NCI-H446 (cell line): ENCODE measurements at places on chromosomes 4 and X.

DNA sequence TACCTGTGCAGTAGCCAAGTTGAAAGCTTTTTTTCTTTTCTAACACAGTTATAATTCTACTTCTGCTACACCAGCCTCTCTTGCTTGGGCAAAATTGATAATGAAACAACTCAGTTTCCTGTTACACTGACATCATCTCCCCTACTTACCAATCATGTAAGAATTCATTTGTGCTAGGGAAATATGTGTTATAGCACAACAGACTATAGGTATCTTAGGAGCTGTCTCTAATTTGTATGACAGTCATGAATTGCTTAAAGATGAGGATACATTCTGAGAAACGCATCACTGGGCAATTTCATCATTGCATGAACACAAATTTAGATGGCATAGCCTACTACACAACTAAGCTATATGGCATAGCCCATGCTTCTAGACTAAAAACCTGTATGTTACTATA is 246.3 kb upstream of the ANKRD50 start:
- DNase-seq, result no peak

DNA sequence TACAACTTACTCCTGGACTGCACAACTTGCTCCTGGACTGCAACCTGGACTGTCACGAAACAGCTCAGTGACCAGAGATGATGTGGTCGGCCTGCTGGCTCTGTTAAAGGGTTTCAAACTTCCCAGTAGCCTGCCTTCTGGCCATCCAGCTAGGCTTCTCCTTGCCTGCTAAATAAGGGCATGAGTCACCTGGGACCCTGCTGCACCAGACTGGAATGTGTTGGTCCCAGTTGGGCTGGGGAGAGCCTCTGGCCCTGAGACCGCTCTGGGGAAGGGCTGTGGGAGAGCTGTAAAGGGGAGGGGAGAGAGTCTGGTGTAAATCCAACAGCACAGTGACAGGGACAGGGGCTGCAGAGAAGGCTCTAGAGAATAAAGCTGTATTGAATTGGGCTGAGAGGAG is 165.8 kb downstream of the VSIG4 start:
- DNase-seq, result no peak

GRCh38 chr4:128009428-128009827 is 44.2 kb downstream of the ABHD18 start:
- DNase-seq, result no peak

GRCh38 chr4:129336457-129337227 is 240.7 kb downstream of the C4orf33 start:
- no peak for DNase-seq

DNA sequence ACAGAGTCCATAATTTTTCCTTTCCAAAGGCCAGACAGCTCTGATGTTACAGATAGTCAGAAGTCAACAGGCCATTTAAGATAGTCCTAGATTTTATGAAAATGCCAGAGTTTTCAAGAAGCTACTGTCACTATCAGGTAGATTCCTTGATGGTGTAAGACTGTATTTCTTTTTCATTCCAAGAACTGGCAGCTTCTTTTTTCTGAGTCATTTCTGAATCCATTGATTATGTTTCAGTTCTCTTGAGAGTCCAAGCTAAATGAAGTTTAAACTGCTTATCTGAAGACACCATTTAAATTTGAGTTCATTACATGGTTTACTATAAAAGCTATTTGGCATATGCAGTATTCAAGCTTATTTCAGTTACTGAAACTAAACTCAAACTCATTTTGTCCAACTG is 44.6 kb downstream of the RASSF6 start:
- DNase-seq, result no peak

DNA sequence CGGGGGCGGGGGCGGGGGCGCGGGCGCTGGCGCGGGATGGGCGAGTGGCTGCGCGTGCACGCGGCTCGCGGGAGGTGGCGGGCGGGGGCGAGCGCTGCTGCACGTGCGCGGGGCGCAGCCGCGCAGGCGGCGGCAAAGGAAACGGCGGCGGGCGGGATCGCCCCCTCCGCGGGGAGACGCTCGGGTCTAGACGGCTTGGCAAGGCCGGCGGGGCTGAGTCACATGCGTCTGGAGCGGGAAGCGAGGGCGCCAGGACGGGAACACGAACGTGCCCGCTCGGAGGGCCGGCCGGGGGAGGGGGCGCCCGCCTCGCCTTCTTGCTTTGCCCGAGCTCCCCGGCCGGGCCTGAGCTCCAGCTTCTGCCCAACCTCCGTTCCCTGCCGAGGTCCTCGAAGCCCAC is 4.3 kb upstream of the HAUS7 start:
- DNase-seq, result no peak

DNA sequence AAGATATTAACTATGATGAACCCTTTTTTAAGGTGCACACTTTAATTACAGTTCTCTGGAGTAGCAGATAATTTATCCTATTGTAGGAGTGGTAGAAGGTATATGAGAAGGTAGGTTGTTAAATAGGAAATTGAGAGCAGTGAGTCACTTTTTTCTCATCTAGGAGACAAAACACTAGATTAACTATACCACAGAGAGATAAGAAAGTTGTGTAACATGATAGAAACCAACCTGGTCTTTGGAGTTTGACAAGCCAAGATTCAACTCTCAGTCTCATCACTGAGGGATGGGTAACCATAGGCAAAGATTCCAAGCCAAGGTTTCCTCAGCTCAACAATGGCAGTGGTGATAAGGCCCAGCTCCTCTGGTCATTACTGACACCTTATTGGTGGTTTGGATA is 104.0 kb downstream of the MAD2L1 start:
- DNase-seq, result no peak

- no peak for DNase-seq
These were observed 63.2 kb downstream of the MID1 start for GRCh38 chrX:10557166-10557565.

GRCh38 chr4:119103263-119103662 is 32.4 kb upstream of the MYOZ2 start:
- no peak for DNase-seq

GRCh38 chr4:18512718-18513117 is 491.2 kb upstream of the LCORL start:
- no peak for DNase-seq

DNA sequence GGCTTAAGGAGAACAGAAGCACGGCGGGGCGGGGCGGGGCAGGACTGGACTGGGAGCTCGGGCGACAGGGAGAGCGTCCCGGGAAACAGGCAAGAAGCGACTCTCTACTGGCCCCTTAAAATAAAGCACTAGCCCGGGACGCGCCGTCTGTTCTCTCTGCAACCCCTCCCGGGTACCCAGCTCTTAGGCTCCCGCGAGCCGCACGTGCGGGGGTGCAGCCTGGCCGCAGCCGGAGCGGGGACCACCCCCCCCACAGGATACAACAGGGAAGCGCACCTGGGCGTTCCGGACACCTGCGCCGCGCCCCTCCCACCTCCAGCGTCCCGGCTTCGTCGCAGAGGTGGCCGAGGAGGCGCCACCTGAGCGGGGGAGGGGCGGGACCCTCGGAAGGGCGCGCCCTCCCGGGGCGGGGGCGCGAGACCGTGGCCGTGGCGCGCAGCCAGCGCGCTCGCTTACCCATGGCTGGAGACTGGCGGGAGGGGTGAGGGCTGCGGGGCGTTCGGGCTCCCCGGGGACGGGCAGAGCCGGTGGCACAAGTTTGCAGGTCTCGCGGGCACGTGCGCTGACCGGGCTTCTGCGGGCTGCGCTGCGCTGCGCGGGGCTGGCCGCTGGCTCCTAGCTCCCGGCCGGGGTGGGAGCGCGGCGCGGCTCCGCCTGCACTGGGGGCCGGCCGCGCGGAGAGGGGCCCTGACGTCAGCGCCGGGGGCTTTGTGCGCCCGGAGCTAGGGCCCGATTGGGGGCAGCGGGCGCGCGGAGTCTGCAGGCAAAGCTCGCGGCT is 91.5 kb downstream of the GEMIN8 start:
- DNase-seq, result peak; percentile 45

DNA sequence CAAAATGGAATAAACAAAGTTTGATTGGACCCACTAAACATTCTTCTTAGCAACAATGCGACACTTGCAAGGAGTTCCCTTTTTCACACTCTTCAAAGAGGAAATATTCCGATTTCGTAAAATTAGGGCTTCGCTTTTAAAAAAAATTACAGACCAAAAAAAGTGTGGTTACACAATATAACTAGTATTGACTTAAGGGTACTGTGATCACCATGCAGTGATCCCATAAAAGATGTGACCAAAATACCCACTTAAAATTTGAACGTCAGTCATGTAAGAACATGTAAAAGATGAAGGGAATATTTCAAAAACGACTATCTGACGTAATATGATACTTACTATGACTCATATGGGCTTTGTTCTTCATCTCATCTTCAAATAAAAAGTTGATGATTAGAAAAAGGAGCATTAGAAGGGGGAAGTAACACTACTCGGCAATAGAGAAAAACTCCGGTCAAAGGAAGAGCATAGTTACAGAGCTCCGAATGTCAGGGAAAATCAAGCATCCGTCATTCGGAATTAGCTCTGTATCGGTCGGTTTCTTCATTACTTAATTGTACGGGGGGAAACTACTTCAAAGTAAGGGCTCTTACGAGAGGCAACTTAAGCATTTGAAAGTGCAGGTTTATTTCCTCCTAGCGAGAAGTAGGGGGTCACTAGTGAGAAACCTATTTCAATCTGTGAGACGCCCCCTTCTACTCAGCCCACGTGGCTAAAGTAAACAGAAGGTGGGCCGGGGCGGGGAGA is 1.3 kb upstream of the TET2 start:
- DNase-seq, result no peak

GRCh38 chrX:144819406-144819805 is 427.9 kb upstream of the SPANXN1 start:
- DNase-seq, result no peak

DNA sequence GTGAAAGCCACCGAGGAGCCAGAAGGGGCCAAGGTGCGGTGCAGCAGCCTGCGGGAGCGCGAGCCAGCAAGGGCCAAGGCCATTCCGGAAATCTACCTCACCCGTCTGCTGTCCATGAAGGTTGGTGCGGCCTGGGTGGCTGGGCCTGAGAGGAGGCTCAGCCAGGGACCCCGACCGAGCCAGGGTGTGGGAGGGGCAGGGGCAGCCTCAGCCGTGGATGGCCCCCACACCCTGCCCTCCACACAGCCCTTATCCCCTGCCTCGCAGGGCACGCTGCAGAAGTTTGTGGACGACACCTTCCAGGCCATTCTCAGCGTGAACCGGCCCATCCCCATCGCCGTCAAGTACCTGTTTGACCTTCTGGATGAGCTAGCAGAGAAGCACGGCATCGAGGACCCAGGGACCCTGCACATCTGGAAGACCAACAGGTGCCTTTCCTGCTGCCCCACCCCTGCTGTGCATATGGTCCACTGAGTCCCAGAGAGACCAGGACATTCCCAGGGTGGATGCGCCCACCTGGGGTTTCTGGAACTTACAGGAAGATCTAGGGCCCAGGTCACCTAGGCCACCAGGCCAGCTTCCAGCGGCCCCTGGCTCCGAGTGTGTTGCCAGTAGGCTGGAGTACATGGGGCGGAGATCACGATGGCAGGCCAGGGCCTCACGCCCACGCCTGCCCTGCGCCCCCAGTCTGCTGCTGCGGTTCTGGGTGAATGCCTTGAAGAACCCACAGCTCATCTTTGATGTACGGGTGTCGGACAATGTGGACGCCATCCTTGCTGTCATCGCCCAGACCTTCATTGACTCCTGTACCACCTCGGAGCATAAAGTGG is 3.4 kb upstream of the SRPK3 start:
- no peak for DNase-seq

GRCh38 chrX:77960567-77960966 is 8.9 kb downstream of the PGAM4 start:
- DNase-seq, result no peak

- no peak for DNase-seq
These were observed 150.8 kb downstream of the AFAP1 start for GRCh38 chr4:7788694-7789425.

- DNase-seq, result no peak
These were observed 99.7 kb downstream of the NPNT start for GRCh38 chr4:105994841-105995501.

- no peak for DNase-seq
These were observed 61.0 kb upstream of the PRDM8 start for GRCh38 chr4:80136270-80136669.

DNA sequence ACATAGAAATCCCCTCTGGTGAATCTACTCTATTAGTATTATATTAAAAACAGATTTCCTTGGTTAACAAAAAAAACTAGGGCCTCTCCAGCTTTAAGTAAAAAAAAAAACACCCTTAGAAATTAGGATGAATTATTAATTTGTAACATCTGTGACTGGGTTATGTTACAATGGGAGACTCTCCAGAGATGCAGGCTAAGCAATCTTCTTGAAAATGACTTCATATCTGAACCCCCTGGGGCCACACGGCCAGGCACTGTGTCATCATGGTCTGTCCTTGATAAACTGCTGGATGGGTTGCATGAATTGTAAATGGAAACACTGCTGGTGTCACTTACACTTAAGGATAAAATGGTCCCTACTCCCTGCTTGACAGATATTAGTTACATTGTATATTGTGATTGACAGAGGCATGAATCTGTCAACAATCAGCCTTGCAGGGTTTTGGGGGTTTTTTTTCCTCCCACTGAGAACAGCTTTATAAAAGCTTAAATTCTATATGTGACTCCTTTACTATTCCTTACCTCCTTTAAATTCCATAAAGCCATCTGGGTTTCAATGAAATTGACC is 49.1 kb downstream of the PRKG2 start:
- no peak for DNase-seq

- DNase-seq, result no peak
These were observed 3.8 kb downstream of the TMEM165 start for GRCh38 chr4:55399581-55399980.

DNA sequence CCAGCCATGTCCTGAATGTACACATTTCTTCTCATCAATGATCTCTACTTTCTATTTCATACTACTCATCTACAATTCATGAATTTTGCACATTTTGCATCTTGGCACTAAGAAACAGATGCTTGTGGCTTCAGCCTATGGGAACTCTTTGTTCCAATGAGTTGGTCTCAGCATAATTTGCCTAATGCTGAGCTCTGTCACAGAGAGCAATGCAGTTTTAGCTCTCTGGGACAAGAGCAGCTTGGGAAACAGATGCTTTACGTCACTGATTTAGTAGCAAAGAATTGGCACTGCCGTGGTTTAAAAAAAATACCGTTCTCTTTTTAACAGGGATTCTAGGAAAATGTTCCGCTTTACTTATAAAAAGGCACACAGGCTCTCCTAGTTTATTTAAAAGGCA is 162.4 kb downstream of the WDFY3 start:
- no peak for DNase-seq

- no peak for DNase-seq
These were observed 57.3 kb downstream of the SEPTIN11 start for GRCh38 chr4:77006753-77007353.

- no peak for DNase-seq
These were observed 11.3 kb downstream of the TLR8 start for GRCh38 chrX:12917753-12918152.

DNA sequence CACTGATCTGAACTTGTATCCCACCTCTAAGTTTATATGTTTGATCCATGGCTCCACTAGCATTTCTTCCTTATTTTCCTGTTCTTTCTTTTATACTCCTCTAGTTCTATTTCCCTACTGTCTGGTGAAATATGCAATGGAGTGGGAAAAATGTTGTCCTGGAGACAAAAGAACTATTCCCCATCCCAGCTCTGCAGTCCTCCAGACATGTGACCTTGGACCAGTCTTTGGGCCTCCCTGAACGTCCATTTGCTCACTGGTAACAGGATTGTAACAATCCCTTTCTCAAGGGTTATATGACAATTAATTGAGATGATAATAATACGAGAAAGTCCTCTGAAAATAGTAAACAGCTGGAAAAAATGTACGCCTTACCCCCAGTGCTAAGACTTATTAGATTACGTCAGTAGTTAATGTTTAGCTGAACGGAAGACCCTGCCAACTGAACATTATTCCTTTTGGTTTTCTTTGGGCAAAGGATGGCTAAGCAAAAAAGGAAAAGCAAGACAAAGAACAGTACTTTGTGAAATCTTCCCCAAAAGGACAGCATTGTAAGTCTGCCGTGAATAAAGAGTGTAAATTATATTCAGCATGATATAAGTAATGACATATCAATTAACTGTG is 302.3 kb upstream of the PPARGC1A start:
- DNase-seq, result no peak
